Stimulated activated CD4-positive, alpha-beta T cell treated with anti-CD3 and anti-CD28 coated beads, TNF-alpha, amount 100 ng/mL, for 48 hours (primary cell): ENCODE measurements at places on chromosomes 4 and X.

- DNase-seq: no peak
Measured at GRCh38 chrX:19721726-19722370, 165.6 kb downstream of the SH3KBP1 start.

GRCh38 chrX:40035726-40036125 is 62.0 kb downstream of the BCOR start:
- DNase-seq: no peak

DNA sequence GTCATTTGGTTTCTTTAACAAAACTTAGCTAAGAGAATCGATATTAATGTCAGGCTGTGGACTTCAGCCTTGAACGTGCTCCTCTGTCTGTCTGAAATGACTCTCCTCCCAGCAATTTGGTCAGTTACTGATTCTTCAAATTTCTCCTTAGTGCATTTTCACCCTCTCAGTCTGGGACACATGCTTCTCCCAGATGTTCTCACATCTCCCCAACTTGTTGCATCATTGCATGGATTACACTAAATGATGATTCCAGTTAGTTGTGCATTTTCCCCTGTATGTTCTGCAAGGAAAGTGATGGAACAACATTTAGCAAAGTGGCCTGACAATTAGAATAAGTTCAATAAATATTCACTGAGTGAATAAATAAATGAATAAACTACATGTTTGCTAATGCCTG is 94.4 kb downstream of the NLGN4X start:
- DNase-seq: no peak

GRCh38 chr4:172105918-172106317 is 292.7 kb downstream of the GALNTL6 start:
- DNase-seq: no peak

DNA sequence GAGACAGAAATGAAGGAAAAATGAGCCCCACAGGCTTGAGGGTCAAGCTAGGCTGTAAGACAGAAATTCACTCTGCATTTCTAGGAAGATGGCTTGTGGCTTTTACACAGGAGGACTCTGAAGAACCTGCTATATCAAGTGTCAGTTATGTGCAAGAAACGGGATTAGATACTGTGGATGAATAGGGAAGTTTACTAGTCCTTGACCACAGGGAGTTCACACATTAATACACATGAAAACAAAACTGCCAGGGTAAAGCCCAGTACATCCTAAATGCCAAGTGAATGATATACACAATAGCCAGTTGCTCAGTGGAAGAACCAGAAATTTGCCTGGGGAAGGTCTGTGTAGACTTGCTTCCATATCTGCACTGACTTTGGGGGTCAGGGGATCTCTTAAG is 53.5 kb downstream of the TMEM131L start:
- no peak for DNase-seq

DNA sequence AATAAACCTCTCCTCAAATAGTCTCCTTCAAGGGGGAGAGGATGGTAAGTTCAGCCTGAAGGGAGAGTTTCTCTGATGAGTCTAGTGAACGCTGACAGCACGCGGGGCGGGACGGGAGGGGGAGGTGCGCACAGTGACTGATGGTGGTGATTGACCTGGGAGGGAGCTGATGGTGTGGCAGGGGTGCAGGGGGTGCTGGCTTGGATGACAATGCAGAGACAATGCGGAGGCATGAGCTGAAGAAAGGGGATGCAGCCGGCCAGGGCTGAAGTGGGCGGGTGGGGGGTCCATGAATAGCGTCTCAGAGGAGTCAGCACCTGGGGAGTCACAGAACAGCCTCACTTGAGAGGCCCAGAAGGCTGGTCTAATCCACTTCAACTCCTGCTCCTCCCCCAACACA is 142.5 kb upstream of the PJA1 start:
- no peak for DNase-seq

DNA sequence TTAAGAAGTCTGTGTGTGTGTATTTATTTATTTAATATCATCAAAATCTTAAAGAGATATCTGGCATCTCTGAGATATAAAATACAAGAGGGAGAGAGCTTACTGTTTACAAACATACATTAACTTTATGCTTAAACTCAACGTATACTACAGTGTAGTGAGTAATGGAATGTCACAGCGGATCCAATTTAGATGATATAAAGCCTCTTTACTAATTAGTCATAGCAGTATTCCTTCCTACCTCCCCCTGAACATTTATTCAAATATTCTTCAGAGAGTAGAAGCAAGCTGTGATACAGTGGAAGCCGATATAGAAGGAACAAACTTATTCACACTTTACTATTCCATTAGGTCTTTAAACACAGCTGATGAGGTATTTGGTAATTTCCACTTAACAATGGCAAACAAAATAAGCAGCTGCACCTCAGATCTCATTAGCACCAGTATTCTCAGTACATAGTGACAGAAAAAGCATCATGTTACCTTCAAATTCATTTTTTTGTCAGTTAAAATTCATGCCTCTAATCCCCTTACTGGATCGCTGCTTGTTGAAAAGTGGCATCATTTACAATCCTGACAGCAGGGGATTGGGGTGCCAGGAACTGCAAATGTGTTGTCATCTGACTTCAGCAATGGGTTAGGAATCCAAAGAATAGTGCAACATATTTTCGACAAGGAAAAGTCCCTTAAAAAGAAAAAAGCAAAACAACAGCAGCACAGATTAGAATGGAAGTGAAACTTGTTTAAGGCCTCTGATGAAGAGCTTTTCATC is 658.7 kb upstream of the EPHA5 start:
- no peak for DNase-seq
